ENCODE measurements at places on chromosomes 5 and 9.

DNA sequence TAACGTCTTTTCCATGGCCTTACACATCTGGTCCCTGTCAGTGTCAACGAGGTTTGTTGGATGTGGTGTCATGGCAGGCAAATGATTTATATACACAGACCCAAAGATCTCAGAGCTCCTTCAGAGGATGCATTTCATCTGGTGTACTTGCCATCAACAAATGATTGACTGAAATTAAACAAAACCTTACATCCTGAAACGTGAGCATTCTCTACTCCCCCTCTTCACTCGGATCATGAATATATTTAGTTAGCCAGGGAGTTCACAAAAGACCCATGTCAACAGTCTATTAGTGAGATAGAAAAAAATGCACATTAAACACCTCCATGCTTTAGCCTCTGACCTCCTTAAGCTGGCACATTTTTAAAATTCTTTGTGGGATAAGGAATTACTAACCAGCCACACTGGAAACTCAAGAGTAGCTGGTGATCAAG is 215.6 kb downstream of the EFNA5 start:
- DNase-seq, result no peak

- DNase-seq, result peak; percentile 67
These were observed 2.0 kb downstream of the PROB1 start for GRCh38 chr5:139392678-139393496.

GRCh38 chr9:70566066-70566465 is 151.6 kb upstream of the KLF9 start:
- DNase-seq, result no peak

DNA sequence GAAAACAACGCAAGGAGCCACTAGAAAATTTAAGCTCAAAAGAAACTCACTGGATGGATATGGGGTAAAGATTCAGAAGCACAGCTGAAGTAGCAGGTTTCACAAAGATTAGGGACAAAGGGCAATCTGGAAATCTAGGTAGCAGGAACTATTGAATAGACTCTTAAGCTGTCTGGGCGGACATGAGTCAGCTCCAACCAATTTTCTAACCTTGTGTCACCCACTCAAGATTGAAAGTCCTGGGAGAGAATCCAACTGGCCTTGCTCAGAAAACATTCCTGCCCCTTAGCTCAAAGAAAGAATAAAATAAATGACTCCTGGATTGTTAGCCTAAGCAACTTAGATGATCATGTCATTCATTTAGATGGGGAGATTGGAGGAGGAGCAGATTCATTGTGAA is 69.2 kb downstream of the STK32A start:
- no peak for DNase-seq

GRCh38 chr5:127439644-127440043 is 77.8 kb upstream of the PRRC1 start:
- DNase-seq, result no peak

GRCh38 chr9:113471566-113471965 is 8.0 kb downstream of the RGS3 start:
- no peak for DNase-seq

DNA sequence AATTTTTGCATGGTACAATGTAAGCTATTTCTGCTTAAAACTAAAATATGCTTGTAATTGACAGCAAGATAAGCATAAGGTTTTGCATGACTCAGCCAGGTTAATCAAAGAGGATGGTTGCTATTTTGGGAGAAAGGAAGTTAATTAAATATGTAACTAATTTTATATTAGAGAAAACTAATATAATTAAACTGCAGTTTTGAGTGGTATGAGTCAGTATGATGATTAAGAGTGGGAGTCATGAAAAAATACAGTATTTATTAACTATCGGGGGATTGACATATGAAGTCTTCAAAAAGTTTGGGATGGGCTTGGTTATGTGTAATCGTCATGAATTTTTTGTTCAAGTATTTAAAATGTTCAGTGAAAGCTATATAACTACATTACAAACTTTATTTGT is 54.0 kb upstream of the CDK20 start:
- DNase-seq, result no peak

- no peak for DNase-seq
These were observed 5.7 kb downstream of the MEGF10 start for GRCh38 chr5:127296321-127296720.

DNA sequence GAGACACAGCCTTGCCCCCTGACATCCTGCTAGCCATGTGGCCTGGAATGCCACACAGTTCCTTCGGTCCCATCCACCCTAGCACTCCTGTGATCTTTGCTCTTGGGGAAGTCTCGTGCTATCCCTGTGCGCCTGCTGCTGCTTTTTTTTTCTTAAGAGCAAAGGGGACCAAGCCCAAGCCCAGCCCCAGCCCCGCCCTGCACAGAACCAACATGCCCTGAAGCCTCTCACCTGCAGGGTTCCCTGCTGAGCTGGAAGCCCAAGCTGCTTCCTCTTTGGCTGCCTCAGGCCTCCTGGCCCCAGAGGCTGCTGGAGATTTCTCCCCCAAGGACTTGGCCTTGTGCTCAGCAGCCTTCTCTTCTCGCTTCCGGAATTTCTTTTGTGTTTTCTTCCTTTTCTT is 1.8 kb downstream of the SURF6 start:
- no peak for DNase-seq

DNA sequence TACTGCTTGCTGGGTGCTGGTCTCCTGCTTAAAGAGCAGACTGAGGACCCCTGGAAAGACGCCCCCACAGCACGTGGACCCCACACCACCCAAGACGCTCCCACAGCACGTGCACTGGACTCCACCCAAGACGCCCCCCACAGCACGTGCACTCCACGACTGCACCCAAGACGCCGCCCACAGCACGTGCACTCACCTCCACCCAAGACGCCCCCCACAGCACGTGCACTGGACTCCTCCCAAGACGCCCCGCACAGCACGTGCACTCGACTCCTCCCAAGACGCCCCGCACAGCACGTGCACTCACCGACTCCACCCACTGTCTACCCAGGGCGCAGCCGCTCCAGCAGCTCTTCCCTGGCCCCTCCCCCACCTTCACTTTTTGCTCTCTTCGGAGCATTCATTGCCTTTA is 50.5 kb downstream of the EHMT1 start:
- no peak for DNase-seq

DNA sequence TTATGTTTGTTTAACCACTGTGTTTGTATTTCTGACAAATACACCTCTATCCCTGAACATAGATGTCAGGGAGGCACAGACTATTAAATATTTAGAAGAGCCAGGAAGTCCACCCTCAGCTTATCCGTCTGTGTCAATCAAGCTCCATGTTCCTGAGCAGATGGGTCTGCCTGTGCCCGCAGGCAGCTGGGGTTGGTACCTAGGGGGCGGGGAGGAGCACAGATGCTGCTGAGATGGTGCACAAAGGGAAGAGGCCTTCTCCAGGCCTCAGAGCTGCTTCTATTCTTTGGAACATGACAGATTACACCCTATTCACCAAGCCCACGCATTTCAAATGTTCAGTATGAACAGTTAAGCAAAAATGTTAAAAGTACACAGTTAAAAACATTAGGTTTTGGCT is 142.1 kb downstream of the EPB41L4A start:
- DNase-seq, result no peak

DNA sequence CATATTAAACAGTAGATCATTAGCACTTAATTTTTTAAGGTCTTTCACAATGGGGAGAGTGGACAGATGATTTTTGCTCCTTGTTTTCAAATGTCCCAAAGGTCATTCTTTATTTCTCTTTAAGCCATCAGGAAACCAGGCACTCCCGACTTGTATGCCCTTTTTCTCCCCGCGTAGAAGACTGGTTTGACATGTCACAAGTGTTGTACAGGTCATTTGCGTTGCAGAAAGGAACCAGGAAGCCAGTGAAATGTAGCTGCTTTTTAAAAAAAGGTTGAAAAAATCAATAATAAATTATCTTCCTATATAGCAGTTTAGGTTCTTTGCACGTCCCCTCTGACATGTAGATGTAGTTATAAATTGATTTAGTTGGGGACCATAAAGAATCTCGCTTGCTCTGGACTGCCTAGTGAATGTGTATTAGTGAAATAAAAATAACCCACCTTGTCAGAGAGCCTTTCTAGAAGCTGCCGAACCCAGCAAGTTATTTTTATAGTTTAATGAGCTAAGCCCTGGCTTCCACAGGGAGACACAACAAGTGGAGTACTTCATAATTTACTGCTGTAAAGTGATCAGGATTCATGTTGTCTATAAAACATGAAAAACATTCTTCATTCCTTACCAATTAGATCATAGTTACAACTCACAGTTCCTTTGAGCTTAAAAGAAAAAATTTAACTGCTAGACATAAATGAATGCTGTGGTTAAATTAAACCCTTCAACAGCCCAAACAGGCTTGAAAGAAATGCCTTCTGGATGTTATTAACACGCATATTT is 404.6 kb downstream of the CSNK1G3 start:
- no peak for DNase-seq

DNA sequence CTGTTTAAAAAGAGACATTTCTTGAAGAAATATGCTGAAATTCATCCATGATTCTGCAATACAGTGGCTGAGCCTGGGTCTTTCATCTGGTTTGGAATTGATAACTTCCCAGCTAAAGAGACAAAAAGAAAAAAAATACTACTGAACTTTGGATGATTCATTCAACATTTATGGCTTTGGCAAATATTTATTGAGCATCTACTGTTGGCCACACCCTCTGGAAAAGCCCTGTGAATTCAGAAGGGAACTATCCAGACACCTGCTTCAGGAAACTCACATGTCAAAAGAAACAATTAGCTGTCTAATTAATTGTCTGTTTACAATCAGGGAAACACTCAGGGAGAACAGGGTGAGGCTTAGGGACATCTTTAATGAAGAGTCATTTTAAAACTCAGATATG is 17.8 kb upstream of the ZNF622 start:
- DNase-seq, result no peak

DNA sequence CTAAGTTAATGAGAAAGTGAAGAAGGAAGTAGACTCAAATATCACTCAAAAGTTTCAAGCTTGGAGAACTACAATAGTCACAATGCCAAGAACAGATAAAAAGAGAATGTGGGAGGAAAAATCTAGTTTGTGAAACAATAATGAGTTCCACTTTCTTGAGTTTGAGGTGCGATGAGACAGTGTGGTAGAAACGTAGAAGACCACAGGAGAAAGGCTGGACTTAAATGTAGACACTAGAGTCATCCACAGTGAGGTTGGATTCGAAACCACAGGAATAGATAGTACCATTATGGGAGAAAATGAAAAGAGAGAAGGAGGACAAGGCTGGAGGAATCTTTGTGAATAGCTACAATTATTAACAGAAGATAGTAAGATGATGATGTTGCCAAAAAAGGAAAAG is 141.1 kb upstream of the LRRTM2 start:
- no peak for DNase-seq

DNA sequence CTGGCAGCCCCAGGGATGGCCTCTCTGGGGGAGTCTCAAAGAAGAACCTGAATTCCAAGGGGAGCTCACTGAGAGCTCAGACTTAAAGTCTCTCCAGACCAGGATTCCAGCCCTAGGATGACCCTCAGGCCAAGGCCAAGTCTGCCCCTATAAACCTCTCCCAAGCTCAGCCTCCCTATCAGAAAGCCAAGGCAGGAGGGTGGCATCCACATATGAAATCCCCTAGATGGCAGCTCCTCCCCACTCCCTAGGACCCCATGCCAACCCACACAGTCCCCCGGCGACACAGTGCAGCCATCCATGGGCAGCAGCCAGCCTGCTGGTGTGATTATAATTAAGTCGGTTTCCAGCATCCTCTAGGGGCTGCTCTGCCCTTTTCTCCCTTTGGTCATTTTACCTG is 269.9 kb downstream of the CDK5RAP2 start:
- no peak for DNase-seq

- no peak for DNase-seq
These were observed 44.5 kb upstream of the PRSS3 start for GRCh38 chr9:33750839-33751339.

GRCh38 chr5:4097199-4097598 is 501.6 kb downstream of the IRX1 start:
- DNase-seq, result no peak

DNA sequence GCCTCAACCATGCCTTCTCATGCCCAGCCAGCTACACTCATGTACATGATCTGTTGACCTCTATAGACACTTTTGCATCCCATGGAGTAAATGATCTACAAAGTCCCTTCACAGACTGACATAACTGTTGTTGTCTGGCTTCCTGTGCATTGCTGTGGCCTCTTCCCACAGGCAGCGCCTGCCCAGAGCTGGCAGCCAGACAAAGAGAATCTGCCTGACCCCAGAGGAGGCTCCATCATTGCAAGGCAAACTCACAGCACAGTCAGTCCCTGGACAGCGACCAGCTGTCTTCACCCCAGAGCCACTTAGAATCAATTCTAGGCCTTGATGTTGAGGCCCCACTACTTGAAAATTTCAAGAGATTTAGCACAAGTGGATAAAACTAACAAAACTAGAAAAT is 65.5 kb downstream of the INSYN2B start:
- no peak for DNase-seq

- no peak for DNase-seq
These were observed 58.3 kb downstream of the PRELID2 start for GRCh38 chr5:145776886-145777285.

- no peak for DNase-seq
These were observed 267.1 kb upstream of the GRIA1 start for GRCh38 chr5:153223376-153223775.

DNA sequence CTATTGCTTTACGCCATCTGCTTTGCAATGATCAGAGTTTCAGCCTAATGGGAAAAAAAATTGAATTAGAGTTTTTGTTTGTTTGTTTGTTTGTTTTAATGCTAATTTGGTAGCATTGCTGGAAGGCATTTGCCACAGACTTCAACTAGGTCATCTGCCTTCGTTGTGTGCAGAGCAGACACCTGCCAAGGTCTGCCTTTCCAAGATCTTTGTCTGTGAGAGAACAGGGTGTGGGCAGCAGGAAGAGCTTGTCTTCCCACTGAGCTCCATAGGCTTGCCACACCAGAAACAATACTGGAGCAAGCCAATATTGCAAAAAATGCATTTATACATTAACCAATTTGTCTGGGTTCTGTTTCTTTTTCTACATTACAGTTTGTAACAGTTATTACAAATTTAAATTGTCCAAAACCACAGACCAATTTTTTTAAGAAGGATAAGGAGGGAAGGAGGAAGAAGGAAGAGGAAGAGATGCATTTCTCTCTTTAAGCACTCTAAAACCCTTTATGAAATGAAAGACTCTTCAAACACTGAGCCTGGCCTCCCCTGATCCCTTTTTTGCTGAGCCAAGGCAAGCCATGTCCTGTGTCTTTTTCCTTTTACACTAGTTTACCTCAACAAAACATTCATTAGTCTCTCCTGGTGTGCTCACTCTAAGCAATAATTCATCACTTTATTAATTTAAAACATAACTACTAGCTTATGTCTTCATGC is 210.5 kb downstream of the SNX18 start:
- no peak for DNase-seq

GRCh38 chr5:148511810-148512347 is 128.1 kb downstream of the FBXO38 start:
- DNase-seq, result no peak

Measured in activated CD8-positive, alpha-beta memory T cell treated with anti-CD3 and anti-CD28 coated beads for 1 hour (primary cell).